NCI-H524 treated with DMSO at 0.1 percent for 48 hours (cell line): ENCODE measurements at places on chromosomes 2 and 18.

DNA sequence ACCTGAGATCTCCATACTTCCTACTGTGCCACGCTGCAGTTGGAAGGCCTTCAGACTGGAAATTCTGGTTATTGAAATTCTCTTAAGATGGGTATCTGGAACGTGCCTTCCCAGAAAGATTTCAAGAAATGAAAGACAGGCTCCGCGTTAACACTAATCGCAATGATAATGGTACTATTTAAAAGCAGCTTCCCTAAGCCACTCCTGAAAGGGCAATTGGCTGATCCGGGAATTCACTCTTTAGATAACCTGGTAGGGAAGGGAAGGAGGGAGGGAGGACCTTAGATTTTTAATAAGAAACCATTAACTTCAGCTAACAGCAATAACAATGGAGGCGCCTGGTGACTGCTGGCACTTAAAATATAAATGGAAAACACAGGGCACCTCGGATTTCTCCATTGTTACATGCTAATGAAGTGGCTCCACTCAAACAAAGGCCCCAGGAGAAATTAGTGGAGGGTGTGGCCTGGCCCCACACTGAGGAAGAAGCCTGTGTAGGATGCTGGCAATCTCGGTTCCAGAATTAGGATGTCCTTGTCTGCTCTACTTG lies 22.5 kb upstream of the MTA3 start:
- no peak for DNase-seq

DNA sequence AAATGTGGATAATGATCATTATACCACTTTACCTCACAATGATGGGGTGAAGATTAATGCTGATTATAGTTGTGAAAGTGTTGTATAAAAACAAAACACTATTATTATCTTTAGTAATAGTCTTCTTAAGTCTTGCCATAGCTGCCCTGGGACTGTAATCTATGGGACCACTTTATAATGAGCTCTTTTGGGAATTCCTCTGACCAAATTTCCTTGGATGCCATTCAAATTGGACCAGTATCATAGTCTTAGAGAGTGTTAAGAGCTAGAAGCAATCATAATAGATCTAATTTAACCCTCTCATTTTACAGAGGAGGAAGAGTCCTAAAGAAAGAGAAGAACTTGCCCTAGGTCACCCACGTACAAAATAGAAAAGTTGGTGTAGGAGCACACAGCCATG lies 457.7 kb upstream of the SLC14A2 start:
- DNase-seq, result no peak

DNA sequence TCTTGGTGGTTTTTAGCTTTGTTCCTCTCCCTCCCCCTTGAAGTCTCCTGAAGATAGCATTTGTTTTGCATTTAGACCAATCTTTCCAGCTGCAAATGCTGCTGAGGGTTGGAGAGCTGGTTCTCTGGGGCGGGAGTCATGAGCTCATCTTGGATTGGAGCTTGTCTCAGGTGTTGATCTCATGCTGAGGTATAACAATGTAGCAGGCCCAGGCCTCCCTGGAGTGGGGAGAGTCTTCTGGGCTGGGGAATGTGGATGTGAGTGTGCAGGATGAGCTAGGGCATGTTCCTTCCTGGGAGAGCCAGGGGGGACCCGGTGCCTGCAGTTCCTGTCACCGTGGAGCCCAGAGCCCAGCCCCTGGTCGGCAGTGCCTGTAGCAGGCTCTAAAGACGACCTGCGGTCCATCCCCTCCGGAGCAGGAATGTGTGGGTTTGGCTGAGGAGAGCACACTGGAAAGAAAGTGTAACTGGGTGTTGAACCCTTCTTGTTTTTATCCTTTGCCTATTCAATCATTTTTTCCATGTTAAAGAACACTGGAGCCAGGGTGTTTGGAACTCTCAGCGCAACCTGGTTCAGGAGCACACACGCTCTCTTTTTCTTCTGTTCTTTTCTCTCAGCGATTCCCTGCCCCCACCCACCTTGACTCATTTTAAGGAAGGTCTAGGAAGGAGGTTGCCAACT lies 2.7 kb downstream of the ZNF532 start:
- no peak for DNase-seq

DNA sequence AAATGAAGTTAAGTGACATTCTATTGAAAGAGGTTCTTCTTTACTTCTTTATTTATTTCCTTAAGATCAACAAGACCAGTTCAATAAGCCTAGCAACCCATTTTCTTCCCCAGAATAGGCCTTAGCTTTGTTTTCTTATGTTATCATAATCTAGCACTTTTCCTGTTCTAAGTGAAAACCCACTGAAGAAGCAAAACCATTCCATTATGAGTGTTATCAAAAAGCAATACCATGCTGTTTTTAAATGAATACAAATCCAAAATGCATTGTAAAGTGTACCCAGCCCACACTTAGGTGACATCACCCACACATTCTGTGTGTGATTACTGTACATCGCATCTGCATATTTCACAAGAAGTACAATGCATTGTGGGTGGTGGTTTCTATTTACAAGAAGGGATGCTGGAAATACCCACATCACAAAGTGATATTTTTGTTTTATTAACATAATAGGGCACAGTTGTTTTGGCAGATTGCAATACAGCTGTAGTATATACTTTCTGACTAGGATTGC lies 679.5 kb downstream of the KCNJ3 start:
- no peak for DNase-seq

- DNase-seq, result no peak
Measured at GRCh38 chr2:143736904-143737303, 607.7 kb downstream of the ARHGAP15 start.

DNA sequence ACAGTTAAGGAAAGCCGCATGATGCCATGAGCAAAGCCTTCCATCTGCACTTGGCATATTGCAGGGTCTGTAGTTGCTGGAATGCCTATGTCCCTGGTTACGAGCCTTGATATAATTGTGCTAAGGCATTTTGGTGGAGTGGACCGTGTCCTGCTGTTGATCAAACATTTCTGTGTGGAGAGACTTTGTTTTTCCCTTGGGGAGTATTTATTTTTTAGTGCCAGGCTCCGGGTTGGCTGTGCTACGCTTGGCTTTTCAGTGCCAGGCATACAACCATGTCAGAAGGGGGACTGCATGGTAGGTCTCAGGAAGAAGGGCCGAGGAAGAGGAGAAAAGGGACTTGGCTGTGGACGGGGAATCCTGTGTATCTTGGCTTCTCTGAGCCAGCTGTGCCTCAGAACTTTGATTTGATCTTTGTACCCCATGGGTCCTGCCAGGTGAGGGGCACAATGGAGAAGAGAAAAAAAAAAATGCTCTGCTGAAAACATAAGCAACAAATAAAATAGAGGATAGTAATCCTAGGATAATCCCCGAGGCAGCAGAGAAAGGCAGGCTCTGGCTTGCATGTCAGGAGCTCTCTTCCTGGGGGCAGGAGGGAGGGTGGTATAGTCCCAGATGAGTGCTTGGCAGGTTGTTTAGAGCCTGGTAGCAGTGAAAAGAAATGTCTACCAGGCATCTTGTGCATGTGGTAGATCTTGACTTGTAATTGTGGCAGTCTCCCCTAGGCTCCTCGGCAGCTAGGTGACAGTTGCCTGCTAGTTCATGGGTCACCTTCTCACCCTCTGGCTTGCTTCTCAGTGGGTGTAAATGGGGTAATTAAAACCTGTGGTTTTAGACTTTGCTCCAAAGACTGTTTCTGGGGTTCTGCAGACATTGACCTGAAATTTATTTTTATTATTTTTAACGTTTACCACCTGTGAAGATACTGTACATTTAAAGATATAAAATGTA lies 233.0 kb downstream of the NEDD4L start:
- peak; percentile 47 for DNase-seq

DNA sequence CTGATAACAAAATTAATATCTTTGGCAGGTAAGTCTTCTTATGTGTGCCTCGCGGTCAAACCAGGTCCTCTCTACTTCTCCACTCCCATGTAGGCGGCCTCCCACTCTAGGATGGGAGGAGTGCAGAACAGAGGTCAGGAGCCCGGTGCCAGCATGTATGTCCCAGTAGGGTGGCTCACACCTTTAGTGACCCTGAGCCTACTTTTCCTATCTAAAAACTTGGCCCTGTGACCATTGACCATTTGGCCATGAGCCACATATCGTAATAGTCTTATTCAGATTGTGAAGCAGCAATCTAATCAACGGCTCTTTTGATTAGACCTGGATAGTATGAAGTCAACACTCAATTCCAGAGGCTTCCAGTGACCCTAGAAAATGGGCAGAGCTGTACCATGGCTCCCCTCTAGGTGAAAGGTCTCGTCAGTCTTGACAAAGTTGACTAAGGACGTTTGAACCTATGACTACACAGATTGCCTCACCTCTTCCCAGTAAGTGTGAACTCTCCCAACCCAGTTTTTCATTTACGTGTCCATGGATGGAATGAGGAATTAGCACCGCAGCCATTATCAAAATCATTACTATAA lies 17.1 kb upstream of the FABP1 start:
- DNase-seq, result no peak

DNA sequence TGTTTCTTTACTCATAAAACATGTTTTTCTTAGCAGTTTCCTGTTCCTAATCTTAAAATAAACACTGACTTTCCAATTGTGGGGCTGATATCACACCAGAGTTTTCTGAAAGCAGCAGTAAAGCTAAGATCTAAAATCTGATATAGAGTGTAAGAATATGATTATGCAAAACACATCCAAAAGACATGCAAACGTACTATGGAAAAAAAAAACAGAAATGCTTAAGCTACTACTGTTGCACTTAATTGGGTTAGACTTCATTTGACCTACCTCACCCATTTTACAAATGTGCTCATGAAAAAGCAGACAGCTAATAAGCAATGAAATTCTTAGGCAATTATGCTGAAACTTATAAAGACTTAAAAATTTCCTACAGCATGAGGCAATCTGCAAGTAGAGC lies 10.5 kb downstream of the CYTIP start:
- DNase-seq, result no peak

DNA sequence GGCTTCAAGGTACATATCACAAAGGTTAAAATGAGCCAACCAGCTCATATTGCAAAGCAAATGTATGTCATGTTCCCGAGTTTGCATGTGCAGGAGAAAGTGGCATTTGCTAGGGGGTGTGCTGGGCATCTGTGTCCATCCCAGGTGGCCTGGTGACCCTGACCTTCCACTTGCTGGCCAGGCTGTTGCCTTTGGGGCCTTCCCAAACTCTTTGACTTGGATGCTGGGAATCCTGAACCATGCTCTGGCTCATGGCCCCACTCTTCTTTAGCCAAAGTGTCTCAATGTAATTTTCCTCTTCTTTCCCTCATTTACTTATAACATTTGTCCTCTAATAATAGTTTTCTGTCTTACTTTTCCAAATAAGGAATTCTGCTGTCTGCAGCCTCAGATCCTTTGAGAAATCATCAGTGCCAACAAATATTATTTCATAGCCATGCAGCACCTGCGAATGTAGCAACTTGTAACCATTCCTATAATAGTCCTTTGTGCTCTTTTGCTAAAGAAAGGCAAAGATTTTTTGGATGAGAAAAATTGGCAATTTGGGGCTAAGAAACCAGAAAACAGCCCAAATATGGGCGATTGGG lies 64.2 kb downstream of the MTCL1 start:
- no peak for DNase-seq

DNA sequence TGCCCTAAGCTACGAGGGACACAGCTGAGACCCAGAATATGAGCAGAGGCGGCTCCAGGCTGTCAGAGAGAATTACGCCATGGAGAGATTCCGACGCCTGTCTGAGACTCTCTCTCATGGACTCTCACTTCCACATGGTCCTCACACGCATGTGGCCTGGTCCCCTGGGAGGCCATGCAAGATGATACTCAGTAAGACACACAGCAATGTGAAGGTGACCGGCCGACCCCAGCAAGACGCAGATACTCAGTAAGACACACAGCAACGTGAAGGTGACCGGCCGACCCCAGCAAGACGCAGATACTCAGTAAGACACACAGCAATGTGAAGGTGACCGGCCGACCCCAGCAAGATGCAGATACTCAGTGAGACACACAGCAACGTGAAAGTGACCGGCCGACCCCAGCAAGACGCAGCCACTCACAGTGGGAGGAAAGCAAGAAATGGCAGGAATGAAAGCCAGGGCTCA lies 400.8 kb upstream of the MYT1L start:
- DNase-seq, result no peak
